T-cell (primary cell): ENCODE measurements at places on chromosomes 16 and 17. TPM values are rescaled to one million over a fixed set of nuclear protein-coding genes. Genes with fewer than 3 reads are reported as not detected.

DNA sequence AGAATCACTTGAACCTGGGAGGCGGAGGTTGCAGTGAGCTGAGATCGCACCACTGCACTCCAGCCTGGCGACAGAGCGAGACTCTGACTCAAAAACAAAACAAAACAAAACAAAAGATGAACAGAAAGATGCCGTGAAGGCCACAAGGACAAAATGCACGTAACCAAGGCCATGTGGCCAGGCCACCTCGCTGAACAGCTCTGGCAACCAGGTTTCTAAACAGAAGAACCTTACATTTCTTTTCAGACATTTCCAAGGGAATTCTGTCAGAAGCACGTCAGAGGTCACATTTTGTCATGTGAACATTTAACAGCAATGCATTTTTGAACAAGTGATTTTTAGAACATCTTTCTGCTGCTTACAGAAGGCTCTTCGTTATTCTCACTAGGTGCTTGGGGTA lies 28.8 kb downstream of the USP22 start:
- no peak for DNase-seq
- no peak overlapping the region for H3K27ac ChIP-seq
- no peaks in the 10 kb centered on the region for H3K4me1 ChIP-seq
- no peak overlapping the region for H3K4me3 ChIP-seq
- H3K36me3 ChIP-seq: peaks cover 97% of the 10 kb centered on the region
- no peaks in the 10 kb centered on the region for H3K27me3 ChIP-seq

Gene KRTAP4-5
- total RNA-seq: not detected

Gene NEUROD2
- total RNA-seq: not detected

Gene KRTAP4-4
- total RNA-seq: not detected

Gene TBC1D26
- total RNA-seq: not detected
